ENCODE measurements at places on chromosomes 4 and X.
A peak's percentile ranks its signal among the peaks of the same experiment; 100 is the strongest.

- no peak for ATAC-seq
These were observed 67.7 kb downstream of the RHOH start for GRCh38 chr4:40264497-40264896.

DNA sequence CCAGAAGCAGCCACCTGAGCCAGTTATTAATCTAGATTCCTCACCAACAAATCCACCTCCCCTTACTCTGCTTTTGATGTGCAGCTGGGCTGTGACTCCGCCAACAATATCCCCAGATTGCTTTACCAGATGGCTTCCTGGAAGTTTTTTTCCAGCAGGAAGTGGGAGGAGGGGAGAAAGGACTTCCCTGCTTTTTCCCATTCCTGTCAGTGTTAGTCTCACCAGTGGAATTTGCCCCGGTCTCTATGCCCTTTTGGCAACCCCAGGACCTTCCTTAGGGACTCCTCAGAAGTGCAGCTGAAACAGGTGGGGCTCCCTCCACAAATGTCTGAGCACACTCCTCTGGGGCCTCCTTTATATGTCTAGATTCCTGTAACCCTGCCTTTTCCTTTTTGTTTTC is 465.2 kb upstream of the IGFBP7 start:
- ATAC-seq, result no peak

DNA sequence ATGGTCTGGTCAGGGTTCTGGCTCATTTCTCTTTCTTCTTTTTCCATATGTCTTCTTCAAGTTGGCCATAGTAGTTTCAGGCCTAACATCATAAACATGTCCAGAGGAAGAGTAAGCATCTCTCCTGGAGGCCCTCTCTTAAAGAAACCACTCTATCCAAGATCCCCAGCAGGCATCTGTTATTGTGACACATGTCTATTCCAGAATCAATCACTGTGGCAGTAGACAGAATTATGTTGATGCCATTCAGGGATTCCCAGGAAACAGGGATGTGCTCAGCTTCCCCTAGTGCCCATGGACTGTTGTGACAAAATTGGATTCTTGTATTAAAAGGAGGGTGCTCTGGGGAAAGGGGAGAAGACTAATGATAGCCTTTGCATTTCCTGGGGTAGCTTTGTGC is 224.0 kb downstream of the HNRNPD start:
- no peak for ATAC-seq

DNA sequence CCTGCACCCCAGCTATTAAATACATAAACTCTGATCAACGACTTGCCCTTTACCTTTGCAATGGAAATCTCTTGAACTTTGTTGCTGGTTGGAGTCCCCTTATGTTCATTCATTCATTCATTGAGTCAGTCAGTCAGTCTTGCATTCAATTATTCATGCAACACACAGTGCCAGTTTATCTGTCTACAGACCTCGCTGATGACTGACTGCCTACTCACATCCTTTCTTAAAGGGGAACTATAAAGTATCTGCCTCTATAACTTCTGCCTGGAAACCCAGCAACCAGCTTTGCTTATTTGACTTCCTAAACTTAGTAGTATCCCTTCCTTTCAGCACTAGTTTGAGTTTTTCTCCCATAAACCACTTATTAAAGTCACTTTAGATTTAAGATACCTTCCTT is 620.8 kb upstream of the ADGRL3 start:
- no peak for ATAC-seq

GRCh38 chr4:74395633-74396032 is 30.7 kb downstream of the EREG start:
- ATAC-seq, result no peak

- ATAC-seq, result no peak
These were observed 186.0 kb downstream of the DCHS2 start for GRCh38 chr4:154305616-154306015.

GRCh38 chr4:7217474-7218321 is 25.4 kb downstream of the SORCS2 start:
- no peak for ATAC-seq

- ATAC-seq, result no peak
These were observed 37.0 kb downstream of the DLG3 start for GRCh38 chrX:70481471-70482270.

DNA sequence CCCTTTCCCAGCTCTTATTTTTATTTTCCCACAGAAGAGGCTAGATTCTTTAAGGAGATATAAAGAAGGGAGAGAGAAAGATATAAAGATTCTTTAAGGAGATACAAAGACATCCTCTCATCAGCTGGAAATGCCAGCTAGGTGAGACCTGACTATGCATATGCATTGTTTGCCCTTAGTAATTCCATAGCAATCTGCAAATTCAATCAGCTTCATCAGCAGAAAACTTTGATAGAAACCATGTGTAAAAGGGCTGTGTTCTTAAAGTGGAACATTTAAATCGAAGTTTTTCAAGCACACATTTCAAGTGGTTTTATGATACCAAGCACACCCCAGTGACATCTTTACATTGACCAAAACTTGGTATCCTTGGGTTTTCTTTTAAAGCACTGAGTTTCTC is 24.1 kb downstream of the FHL1 start:
- ATAC-seq, result no peak

GRCh38 chr4:39004758-39005157 is 27.5 kb downstream of the TMEM156 start:
- ATAC-seq, result no peak

DNA sequence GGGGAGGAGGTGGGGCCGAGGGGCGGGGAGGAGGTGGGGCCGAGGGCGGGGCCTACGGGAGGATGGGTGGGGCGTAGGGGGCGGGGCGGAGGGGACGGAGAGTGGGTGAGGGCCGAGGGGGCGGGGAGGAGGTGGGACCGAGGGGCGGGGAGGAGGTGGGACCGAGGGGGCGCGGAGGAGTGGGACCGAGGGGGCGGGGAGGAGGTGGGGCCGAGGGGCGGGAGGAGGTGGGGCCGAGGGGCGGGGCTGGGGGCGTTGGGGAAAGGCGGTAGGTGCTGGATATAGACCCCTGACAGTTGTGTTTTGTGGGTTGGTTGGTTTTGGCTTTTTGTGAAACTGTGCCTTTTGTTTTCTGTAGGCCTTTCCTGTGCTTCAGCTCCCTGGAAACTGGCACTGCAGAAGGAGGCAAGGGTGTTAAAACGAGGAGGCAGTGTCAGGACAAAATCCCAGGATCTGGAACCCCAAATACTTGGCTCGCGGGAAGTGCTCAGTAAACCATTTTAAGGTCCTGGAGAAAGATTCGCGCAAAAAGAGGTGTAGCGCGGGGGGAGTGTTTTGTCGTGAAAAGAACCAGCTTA is 580 bp upstream of the MMGT1 start:
- ATAC-seq, result peak; percentile 67

DNA sequence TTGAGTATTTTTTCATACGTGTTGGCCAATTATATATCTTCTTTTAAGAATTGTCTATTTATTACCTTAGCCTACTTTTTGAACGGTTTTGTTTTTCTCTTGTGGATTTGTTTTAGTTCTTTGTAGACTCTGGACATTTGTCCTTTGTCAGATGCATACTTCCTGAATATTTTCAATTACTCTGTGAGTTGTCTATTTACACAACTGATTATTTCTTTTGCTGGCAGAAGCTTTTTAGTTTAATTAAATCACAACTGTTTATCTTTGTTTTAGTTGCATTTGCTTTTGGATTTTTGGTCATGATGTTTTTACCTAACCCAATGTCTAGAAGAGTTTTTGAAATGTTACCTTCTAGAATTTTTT is 19.6 kb downstream of the UGT2B7 start:
- no peak for ATAC-seq

DNA sequence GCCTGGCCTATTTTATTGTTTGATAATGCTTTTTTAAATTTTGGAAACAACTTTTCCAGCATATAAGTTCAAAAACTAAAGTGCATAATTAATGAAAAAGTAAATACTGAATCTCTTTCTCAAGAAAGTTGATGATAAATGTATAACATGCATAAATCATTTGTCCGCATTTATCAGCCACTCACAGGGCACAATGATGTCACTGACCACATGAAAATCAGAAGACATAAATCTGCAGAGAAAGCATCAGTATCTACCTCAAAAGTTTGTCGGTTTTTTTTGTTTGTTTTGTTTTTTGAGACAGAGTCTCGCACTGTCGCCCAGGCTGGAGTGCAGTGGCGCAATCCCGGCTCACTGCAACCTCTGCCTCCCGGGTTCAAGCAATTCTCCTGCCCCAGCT is 5.5 kb upstream of the HPRT1 start:
- no peak for ATAC-seq

DNA sequence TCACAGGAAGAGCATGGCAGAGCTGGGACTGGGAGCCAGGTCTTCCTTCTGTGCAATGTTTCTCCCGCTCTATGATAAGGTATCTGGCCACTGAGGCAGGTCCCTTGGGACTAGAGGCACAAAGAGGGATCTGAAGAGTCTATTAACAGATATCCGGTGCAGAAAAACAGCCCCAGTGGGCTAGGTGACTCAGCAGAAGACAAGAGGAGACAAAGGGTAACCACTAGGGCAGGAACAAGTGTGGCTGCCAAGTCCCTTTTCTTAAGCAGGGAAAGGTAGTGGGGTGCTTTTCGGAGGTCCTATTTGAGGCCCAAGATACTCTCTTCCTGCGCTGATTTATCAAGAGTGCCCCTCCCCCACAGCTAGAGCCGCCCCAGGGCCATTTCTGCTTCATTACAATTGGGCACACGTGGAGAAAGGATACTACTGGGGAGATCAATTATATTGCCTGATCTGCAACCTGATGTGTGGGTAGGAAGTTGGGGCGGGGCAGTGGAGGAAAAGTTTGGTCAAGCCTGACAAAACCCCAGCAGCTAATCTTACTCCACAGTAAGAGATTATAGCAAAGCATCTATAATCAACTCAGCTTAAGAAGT is at the start of gene DGAT2L6:
DGAT2L6 (plus strand) TSS at position 546 of the 596 bp plus-strand sequence. CDS start 100 bp downstream, outside the sequence.
- ATAC-seq, result peak; percentile 47

DNA sequence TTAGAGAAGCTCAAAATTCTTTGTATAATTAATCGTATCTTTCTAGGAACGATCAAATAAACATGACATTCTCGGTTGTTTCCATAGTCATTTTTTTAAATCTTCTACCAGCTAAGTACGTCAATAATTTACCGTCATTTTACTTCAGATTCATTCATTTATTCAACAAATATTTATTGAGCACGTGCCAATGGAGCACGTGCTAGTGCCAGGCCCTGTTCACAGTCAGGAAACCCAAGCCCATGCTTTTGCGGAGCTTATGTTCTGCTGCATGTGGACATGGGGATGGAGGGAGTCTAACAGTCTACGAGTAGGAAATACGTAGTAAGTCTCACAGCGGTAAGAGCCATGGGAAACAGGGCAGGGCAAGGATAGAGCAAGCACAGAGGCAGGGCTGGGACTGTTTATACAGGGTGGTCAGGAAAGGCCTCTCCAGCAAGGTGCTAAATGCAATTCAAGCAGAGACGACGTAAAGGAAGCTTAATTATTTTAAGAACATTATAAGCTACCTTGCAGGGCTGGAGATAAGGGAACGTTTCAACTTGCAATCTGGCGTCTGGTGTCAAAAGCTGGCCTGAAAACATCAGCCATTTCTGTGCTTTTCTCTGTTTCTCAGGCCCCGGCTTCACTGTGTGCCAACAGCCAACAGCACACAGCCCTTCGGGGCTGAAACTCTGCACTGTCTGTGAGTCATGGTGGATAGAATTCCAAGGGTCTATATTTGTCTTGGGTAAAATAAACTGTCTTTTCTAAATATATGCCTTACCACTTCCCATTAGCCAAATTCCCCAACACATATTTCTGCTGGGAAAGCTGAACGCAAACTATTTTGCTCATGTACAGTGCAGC is 517.1 kb upstream of the ZFP42 start:
- ATAC-seq, result no peak

- ATAC-seq, result no peak
These were observed 66.9 kb downstream of the SH3RF1 start for GRCh38 chr4:169203891-169204290.

- ATAC-seq, result no peak
These were observed 86.4 kb downstream of the SHISA3 start for GRCh38 chr4:42483426-42484379.

DNA sequence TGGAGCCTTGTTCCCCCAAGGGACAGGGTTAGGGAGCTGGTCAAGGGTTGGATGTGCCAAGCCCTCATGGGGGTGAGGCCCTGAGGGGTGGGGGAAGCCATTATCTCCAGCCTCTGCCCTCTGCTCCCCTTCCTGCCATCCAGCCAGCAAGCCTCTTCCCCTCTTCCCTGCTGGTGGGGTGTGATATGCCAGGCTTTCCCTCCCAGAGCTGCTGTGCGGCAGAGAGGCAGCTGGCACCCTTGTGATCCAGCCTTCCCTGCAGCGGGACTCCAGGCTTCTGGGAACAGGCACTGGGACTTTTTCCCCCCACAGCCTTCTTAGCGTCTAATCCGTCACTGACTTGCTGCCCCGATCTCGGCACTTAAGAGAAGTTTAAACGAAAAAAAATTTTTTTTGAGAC is 6.3 kb downstream of the SSR4 start:
- no peak for ATAC-seq

DNA sequence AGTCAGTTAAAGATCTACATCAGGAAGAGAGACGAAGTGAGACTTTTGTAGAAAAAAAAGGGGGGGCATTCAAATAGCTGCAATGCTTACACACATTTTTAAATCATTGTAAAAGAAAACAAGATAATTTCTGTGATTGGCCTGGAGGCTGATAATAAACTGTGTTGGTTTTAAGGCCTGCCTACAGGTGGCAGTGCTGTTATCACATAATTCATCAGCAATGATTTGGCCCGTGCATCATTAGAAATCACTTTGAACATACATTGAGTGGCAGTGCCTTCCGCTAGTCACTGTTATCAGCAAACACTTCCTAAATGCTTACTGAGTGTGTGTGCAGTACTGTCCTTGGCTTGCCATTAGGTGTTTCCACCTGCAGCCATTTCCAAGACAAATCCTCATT is 831.9 kb downstream of the TRIML1 start:
- no peak for ATAC-seq

DNA sequence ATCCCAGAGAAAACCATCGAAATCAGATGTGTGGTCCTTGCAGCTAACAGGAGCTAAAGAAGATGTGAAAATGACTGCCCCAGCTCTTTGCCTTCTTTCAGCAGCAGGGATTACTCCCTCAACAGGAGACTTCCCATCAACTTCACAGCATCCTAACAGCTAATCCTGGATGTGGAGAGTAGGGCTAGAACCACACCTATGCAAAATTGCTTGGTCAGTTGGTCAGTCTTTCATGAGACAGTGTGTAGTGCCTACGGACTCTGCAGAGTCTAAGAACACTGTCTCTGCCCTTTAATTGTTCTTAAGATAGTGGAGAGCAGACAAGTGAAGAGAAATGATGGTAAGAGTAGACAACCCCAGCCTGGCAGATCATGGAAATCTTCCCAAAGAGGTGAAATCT is 133.5 kb downstream of the COL4A6 start:
- ATAC-seq, result no peak

DNA sequence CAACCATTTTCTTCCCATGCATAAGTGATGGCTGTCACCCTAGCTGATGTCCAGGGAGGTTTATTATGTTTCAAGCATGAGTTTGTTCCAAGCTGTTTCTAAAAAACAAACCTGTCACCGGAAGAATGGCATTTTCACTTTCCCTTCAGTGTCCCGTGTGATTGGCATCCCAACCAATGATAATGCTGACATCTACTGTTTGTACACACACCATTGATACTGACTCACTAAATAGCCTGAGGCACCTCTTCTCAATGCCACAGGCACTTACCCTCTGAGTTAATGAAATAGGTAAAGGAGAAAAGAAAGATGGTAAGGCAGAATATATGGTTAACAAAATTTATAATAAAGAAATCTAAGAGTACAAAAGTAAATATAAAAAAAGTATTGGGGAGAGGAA is 23.1 kb upstream of the VCX2 start:
- no peak for ATAC-seq

- no peak for ATAC-seq
These were observed 49.6 kb downstream of the MEPE start for GRCh38 chr4:87882321-87882720.

- no peak for ATAC-seq
These were observed 655.3 kb upstream of the SPANXN1 start for GRCh38 chrX:144592036-144592435.

Data from stimulated activated memory B cell treated with anti-CD40 and anti-IgM and Interleukin-4, amounts not matched to agents 10 μg/mL and 1 μg/mL and 100 μg/mL, for 72 hours (primary cell).